ENCODE measurements at places on chromosomes 12 and 14.

GRCh38 chr12:49538510-49539403 is at the start of gene KCNH3:
Gene KCNH3 (plus strand): TSS chr12:49539030. CDS start chr12:49539417, 387 bp downstream.
- peak; percentile 99 for DNase-seq

DNA sequence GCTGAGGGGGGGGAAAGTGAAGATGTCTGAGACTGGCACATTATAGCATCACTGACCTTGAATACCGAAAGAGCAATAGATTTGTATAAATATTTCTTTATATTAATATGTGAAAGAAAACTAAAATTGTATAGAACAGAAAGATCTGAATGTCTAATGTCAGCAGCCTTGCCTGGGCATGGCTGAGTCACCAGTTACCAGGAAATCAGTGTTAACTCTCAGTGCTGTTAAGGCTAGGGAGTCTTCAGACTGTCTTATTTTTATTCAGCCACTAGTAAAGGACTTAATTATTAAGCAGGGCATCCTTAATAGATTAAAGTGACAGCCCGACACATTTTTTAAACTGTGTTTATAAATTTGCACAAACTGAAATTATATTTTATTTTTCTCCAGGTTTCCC is 122.9 kb upstream of the AEBP2 start:
- no peak for DNase-seq

DNA sequence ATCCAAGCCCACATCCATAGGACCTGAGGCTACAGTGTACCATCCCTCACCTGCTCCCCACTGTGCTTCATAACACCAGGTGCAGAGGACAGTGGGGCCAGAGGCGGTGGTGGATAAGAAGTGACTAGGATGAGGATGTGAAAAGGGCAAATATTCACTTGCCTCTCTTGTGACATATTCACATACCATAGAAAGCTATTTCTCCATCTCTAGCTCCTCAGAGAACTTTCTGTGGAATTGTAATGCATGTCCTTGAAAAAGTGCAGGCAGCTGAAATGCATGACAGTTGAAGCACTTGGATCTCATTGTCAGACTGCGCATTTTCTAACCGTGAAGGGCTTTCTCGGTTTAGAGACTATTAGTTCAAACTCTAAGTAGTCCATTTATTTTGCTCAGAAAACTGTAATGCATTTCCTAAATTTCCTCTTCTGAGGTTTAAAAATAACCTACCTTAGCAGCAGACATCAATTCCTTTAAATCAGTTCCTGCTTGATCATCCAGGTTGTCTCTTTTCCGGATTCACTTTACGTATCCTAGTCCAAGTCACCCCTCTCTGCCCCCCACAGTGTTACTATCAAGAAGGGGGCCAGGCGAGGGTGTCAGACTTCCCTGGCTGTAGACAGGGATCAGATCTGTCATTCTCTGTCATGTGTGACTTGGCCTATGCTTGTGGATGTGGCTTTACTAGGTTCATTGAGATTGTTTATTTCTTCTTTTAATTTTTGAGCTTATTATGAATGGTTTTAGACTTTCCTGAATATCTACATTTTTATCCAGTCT is 984.0 kb upstream of the TMEM132C start:
- DNase-seq = no peak

GRCh38 chr12:62273724-62274380 is 13.6 kb downstream of the USP15 start:
- DNase-seq = no peak

GRCh38 chr12:2415568-2415944 is 362.8 kb downstream of the CACNA1C start:
- no peak for DNase-seq

DNA sequence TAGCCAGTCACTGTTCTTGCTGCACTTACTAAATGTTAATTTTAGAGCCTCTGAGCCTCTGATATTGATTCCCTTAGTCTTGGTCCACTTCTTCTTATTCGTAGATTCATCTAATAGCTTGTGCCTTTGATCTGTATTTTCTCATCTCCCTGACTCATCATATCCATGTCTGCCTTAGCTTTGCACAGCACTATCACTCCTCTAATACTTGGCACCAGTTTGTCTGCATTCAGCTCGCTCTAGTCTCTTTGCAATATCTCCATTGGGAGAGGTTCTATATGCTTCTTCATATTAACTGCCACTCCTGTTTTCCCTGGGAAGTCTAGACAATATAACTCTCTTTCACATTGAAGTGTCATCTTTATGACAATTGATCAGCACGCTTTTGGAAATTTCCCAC is 68.5 kb upstream of the CSRP2 start:
- DNase-seq = no peak

- DNase-seq = no peak
Observed at GRCh38 chr12:66600903-66601302, 78.0 kb downstream of the GRIP1 start.

GRCh38 chr14:66600416-66600815 is 92.5 kb downstream of the GPHN start:
- no peak for DNase-seq

GRCh38 chr14:24098229-24098926 is 4.3 kb downstream of the PCK2 start:
- no peak for DNase-seq

GRCh38 chr12:103600967-103601728 is 14.1 kb downstream of the STAB2 start:
- no peak for DNase-seq

DNA sequence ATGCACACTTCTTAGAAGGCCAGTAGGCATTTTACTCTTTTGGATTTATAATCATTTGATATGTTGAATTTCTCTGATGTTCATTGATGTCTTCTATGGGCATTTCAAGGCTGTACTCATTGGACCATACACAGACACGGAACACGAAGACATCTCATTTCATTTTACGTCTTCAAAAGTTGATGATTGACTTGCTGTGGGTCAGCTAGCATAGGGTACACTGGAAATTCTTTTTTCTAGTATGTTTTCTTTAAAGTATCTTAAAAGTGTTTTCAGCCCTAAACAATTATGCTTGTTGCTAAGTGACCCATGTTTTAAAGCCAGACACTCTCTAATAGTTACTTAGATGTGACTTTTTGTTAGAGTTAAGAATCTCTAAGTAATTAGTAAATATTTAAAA is 16.3 kb downstream of the TRHDE start:
- DNase-seq = no peak

GRCh38 chr14:92472860-92473259 is 40.7 kb upstream of the RIN3 start:
- no peak for DNase-seq

GRCh38 chr12:121697093-121697698 is 15.4 kb upstream of the TMEM120B start:
- DNase-seq = no peak

- DNase-seq = peak; percentile 4
Observed at GRCh38 chr14:100733152-100733850, 6.6 kb downstream of the DLK1 start.

All from 8988T (cell line).